ENCODE measurements at places on chromosomes 7 and 10.

- no peaks in the 10 kb centered on the region for H3K36me3 ChIP-seq
- peaks cover 48% of the 10 kb centered on the region for H3K27me3 ChIP-seq
- peaks cover 16% of the 10 kb centered on the region for H3K4me1 ChIP-seq
- DNase-seq: peak; percentile 52
- peak overlapping the region; percentile 90 for H3K4me3 ChIP-seq
- H3K27ac ChIP-seq: no peak overlapping the region
These were observed 993 bp downstream of the ZC3HAV1 start for GRCh38 chr7:139108266-139109187.

DNA sequence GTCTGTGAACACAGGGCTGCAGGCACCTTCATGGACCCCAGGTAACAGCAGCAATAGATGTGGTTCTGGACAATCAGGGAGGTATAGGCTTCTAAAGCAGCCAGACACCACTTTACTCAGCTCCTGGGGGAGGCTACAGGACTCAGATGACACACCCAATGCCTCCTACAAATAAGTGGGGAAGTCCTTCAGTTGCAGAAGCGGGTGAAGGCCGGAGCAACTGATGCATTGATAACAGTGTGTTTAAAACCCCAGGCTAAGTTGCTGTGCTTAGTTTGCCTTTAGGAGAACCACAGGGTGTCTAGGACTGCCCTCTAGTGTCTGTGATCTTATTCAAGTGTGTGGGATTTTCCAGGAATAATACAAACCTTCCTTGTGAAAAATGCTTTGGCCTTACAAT, 5.9 kb upstream of the ITGA8 start:
- peak; percentile 33 for DNase-seq
- H3K36me3 ChIP-seq: peaks cover 6% of the 10 kb centered on the region
- H3K27ac ChIP-seq: no peak overlapping the region
- H3K4me1 ChIP-seq: peaks cover 61% of the 10 kb centered on the region
- peaks cover 6% of the 10 kb centered on the region for H3K27me3 ChIP-seq

DNA sequence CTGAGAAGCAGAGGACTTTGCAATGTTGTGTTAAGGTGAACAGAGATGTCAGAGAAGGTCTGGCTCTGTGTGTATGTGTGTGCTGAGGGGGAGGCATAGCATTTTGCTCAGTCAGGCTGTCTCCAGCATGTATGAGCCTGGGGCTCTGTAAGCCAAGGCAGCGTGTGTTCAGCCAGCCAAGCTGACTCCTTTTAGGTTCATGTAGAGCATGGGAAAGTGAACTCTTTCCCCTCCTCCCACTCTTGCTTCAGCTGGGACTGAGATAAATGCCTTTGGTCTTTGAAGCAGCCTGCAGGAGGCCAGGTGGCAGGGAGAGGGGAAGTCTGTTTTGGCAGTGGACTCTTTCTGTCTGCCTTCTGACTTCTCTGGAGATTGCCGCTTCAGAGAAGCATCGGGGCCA, 3.8 kb downstream of the SFXN2 start:
- H3K36me3 ChIP-seq: peaks cover 17% of the 10 kb centered on the region
- peaks cover 2% of the 10 kb centered on the region for H3K27me3 ChIP-seq
- DNase-seq: peak; percentile 37
- H3K27ac ChIP-seq: peak overlapping the region; percentile 87
- H3K4me1 ChIP-seq: peaks cover 70% of the 10 kb centered on the region

GRCh38 chr10:54148508-54148907, 652.5 kb downstream of the PCDH15 start:
- H3K36me3 ChIP-seq: peaks cover 7% of the 10 kb centered on the region
- peaks cover 4% of the 10 kb centered on the region for H3K27me3 ChIP-seq
- no peak for DNase-seq
- H3K4me3 ChIP-seq: no peak overlapping the region
- H3K4me1 ChIP-seq: no peaks in the 10 kb centered on the region

DNA sequence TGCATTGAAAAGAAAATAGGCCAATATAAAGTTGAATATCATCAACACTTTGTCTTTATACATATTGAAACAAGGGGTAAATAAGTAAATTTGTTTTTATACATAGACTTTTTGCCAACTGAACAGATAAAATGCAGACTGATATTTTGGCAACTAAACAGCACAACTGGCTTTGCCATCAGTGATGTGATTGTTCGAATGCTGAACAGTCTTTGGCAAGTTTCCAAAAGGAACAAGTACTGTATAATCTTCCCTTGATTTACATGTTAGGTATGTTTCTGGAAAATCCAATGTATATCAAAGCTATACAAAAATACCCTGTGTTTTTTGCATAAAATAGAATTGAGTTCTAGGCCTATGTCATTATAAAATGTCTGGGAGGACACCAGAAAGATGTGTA, 18.2 kb upstream of the ANKRD1 start:
- H3K4me3 ChIP-seq: no peak overlapping the region
- H3K36me3 ChIP-seq: no peaks in the 10 kb centered on the region
- no peak for DNase-seq
- H3K27me3 ChIP-seq: peaks cover 6% of the 10 kb centered on the region

- peaks cover 3% of the 10 kb centered on the region for H3K27me3 ChIP-seq
- H3K4me1 ChIP-seq: no peaks in the 10 kb centered on the region
- DNase-seq: no peak
- no peak overlapping the region for H3K27ac ChIP-seq
These were observed 15.5 kb downstream of the SLC13A1 start for GRCh38 chr7:123184271-123184670.

DNA sequence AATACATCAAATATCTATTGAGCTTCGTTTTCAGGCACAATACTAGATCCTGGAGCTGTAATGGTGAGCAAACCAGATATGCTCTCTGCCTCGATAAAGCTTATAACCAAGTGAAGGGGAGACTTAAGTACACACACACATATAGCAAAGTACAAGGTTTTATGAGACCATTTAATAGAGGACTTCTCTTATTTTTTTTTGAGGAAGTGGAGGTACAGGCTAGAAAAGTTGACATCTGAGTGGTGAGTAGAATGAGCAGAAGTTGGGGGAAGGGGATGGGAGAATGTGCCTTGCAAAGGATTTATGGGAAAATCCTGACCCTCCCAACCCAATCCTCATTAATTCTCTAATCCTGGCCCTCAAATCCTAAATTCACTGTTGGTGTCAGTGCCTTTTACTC, 7.7 kb downstream of the CCDC136 start:
- H3K36me3 ChIP-seq: peaks cover 64% of the 10 kb centered on the region
- H3K27me3 ChIP-seq: peaks cover 3% of the 10 kb centered on the region
- H3K4me3 ChIP-seq: no peak overlapping the region
- no peak overlapping the region for H3K27ac ChIP-seq
- peaks cover 20% of the 10 kb centered on the region for H3K4me1 ChIP-seq
- no peak for DNase-seq

DNA sequence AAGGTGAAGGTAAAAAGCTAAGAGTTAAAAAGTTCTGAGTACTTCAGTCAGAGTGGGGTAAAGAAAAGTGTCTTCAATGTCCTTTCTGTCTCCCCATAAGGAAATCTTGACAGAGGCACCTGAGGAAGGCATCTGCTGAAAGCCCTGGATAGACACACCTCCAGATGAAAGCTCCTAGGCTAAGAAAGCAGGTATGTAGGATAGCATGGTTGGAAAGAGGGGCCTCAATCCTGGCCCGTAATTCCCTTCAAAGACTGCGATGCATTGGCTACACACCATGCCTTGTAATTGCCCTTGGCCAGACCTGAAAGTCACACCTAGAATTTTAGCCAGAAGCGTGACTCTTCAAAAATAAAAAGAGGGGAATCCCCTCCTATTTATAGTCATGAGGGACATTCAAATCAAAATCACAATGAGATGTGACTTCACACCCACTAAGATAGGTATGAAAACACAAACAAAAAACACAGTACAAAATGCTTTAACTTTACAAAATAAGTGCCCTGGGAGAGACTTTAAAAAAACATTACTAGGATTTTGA, 809.7 kb downstream of the IPMK start:
- H3K4me3 ChIP-seq: no peak overlapping the region
- no peak overlapping the region for H3K27ac ChIP-seq
- H3K27me3 ChIP-seq: no peaks in the 10 kb centered on the region
- no peaks in the 10 kb centered on the region for H3K36me3 ChIP-seq
- H3K4me1 ChIP-seq: no peaks in the 10 kb centered on the region
- DNase-seq: no peak

GRCh38 chr10:15440204-15440711, 69.2 kb upstream of the FAM171A1 start:
- peaks cover 68% of the 10 kb centered on the region for H3K4me1 ChIP-seq
- peak overlapping the region; percentile 100 for H3K27ac ChIP-seq
- peak overlapping the region; percentile 77 for H3K4me3 ChIP-seq
- H3K27me3 ChIP-seq: peaks cover 6% of the 10 kb centered on the region
- no peaks in the 10 kb centered on the region for H3K36me3 ChIP-seq

DNA sequence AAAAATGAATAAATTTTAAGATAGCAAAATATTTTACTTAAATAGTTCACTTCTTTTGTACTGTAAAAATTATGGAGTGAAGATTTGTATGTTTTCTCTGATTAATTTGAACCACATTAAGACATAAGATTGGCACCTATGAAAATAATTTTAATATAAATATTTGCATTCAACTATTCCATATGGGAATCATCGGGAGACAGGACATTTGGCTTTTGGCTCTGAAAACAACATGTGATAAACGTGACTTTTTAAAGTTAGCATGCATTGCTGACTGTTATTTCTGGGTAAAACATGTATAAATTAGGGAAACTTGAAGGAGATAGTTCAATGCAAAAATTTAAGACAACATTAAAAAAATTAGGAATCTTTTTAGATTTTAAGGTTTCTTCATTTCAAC, 117.2 kb downstream of the SEMA3E start:
- H3K36me3 ChIP-seq: no peaks in the 10 kb centered on the region
- peaks cover 4% of the 10 kb centered on the region for H3K27me3 ChIP-seq
- DNase-seq: no peak
- peaks cover 15% of the 10 kb centered on the region for H3K4me1 ChIP-seq
- no peak overlapping the region for H3K27ac ChIP-seq

- H3K27me3 ChIP-seq: peaks cover 85% of the 10 kb centered on the region
- peaks cover 50% of the 10 kb centered on the region for H3K4me1 ChIP-seq
- DNase-seq: peak; percentile 93
- peak overlapping the region; percentile 91 for H3K4me3 ChIP-seq
These were observed 62.3 kb upstream of the LBX1 start for GRCh38 chr10:101291331-101292193.

DNA sequence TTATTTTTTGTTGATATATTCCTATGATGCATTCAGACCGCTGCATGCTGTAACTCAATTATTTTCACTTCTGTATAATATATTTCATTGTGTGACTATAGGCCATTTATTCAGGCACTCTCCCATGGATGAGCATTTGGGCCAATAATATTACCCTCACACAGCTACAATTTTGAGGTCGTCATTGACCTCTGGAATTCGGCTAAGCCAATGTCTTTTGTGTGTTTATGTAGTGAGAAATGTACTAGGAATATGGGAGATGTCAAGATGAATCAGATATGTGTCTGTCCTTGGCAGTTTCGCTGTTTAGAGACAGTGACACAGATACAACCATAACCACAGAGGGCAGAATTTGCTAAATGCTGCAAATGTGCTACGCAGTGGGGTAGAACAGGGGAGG, 474.2 kb downstream of the ADRA2A start:
- H3K4me3 ChIP-seq: no peak overlapping the region
- H3K27ac ChIP-seq: no peak overlapping the region
- peaks cover 7% of the 10 kb centered on the region for H3K27me3 ChIP-seq
- no peaks in the 10 kb centered on the region for H3K4me1 ChIP-seq
- H3K36me3 ChIP-seq: no peaks in the 10 kb centered on the region

DNA sequence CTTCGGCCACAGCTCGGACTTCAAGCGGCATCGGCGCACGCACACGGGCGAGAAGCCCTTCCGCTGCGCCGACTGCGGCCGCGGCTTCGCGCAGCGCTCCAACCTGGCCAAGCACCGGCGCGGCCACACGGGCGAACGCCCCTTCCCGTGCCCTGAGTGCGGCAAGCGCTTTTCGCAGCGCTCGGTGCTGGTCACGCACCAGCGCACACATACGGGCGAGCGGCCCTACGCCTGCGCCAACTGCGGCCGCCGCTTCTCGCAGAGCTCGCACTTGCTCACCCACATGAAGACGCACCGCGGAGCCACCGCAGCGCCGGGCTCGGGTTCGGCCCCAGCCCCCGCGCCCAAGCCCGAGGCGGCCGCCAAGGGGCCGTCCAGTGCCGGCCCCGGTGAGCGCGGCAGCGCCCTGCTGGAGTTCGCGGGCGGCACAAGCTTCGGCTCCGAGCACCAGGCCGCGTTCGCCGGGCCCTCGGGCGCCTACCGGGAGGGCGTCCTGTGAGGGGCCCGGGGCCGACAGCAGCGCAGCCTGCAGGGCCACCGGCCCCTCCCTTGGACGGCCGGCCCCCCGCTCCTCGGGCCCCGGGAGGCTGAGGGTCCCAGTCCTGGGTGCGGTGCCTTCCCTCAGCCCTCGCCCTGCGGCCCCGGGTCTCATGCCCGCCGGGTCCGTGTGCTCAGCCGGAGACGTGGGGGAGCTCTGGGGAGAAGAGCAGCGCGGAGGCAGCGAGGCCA, 17.2 kb downstream of the ZNF316 start:
- H3K27me3 ChIP-seq: peaks cover 4% of the 10 kb centered on the region
- H3K4me1 ChIP-seq: no peaks in the 10 kb centered on the region
- H3K36me3 ChIP-seq: peaks cover 39% of the 10 kb centered on the region
- no peak overlapping the region for H3K4me3 ChIP-seq
- no peak for DNase-seq

DNA sequence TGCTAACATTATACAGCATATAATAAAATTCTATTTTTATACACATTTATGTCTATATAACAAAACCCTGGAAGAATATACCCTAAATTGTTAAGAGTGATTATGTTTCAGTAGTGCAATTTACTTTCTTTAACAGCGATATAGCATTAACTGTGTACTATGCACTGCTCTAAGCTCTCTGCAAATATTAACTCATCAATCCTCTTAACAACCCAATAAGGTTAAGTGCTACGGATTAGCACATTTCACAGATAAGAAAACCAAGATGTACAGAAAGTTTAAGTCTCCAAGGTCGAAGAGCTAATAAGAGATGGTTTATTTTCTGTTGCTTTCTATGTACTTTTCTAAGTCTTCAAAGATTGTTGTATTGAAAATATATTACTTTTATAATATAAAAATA, 95.8 kb downstream of the SEMA3C start:
- no peaks in the 10 kb centered on the region for H3K4me1 ChIP-seq
- H3K4me3 ChIP-seq: no peak overlapping the region

- H3K36me3 ChIP-seq: no peaks in the 10 kb centered on the region
- no peak for DNase-seq
- H3K27me3 ChIP-seq: peaks cover 22% of the 10 kb centered on the region
- H3K4me3 ChIP-seq: no peak overlapping the region
These were observed 40.5 kb downstream of the ITIH5 start for GRCh38 chr10:7626283-7626682.

DNA sequence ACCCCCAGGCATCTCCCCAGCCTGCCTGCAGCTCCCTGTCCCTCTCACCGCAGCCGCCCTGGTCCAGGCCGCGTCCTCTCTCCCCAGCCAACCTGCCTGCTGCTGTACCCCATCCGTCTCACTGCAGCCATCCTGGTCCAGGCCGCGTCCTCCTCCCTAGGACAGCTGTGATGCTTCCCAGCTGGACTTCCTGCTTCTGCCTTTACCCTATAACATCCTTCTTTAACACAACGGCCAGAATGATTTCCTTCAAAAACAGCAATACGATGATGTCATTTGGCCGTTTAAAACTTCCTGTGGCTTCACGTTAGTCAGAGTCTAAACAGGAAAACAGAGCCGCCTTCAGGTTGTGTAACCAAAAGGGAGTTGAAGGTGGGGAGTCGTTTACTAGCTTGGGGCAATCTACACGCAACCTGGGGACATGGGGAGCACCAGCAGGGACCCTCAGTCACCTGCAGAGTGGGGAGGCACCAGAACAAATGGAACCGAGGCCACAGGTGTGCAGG, 32.2 kb upstream of the ZFAND2A start:
- H3K27me3 ChIP-seq: peaks cover 80% of the 10 kb centered on the region
- DNase-seq: no peak
- peaks cover 13% of the 10 kb centered on the region for H3K4me1 ChIP-seq
- H3K27ac ChIP-seq: no peak overlapping the region
- H3K36me3 ChIP-seq: peaks cover 4% of the 10 kb centered on the region

GRCh38 chr10:125120053-125120710, 40.2 kb downstream of the CTBP2 start:
- H3K27me3 ChIP-seq: no peaks in the 10 kb centered on the region
- no peak overlapping the region for H3K4me3 ChIP-seq
- H3K27ac ChIP-seq: peak overlapping the region; percentile 10

All from nephron progenitor cell (in vitro differentiated cells).